ENCODE measurements at places on chromosomes 16 and 17.
A peak's percentile ranks its signal among the peaks of the same experiment; 100 is the strongest.

GRCh38 chr16:64782484-64782883 lies 339.4 kb downstream of the CDH11 start:
- no peak for DNase-seq

GRCh38 chr17:40303009-40303657 lies 5.8 kb upstream of the RARA start:
- DNase-seq: no peak

DNA sequence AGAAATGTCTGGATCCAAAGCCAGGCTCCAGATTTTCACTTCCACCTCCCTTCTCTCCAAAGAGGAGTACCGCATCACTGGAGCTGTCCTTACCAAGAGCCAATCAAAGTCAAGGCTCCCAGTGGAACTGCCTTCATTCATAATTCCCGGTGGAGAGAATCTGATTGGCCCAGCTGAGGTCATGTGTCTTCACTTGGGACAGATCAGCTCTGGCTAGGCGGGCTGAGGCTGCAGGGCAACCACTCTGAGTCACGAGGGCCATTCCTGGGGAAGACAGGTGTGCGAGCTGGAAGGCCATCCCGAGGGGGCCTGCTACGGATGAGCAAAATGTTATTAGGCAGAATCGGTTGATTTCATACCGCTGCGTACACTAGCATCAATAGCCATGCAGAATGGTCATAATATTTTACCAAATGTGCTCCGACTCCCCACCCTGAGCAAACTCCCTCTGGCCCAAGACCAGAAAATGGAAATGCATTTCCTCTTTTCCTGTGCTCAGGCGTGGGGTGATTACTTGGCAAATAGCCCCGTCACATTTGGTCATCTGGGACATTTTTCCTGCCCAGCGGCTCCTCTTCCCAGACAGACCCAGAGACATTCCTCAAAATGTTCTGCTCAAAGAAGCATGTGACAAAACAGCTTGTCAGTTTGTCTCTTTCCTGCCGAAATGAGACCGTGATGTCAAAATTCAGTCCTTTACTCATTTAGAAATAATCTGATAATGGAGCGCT lies 111.1 kb downstream of the AIPL1 start:
- no peak for DNase-seq

GRCh38 chr17:13197586-13197985 lies 179.8 kb upstream of the ELAC2 start:
- DNase-seq: no peak

GRCh38 chr16:80924372-80924978 lies 82.2 kb downstream of the CMC2 start:
- DNase-seq: no peak

DNA sequence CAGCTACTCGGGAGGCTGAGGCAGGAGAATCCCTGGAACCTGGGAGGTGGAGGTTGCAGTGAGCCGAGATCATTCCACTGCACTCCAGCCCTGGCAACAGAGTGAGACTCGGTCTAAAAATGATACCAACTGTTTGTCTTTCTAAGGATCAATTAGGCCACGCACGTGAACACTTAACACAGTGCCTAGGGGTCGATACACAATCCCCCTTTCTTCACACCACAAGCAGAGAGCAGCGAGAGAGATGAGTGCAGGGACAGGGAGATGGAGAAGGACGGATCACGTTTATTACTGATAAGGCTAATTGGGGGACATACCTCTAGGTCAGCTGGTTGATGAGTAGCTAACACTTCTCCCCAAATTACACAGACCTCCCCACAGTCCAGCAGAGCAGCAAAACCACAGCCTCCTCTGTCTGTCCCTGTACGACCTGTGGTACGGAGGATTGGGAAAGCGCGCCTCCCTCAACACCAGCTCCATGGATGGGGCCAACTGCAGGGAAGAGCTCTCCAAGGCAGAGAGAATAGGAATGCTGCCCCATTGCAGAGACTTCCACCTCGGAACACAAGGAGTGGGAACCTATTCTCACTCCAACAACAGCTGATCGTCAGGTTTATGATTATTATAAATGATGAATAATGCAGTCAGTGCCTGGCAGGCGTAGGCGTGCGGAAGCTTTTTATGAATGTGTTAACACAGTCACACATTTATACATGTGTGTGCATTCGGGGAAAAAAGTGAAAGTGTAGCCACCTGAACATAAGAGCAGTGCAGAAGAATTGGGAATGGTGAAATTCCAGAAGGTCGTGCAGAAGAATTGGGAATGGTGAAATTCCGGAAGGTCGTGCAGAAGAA lies 155.1 kb downstream of the C16orf95 start:
- DNase-seq: peak; percentile 15

GRCh38 chr17:80819422-80820164 lies 172.0 kb upstream of the CHMP6 start:
- DNase-seq: no peak

DNA sequence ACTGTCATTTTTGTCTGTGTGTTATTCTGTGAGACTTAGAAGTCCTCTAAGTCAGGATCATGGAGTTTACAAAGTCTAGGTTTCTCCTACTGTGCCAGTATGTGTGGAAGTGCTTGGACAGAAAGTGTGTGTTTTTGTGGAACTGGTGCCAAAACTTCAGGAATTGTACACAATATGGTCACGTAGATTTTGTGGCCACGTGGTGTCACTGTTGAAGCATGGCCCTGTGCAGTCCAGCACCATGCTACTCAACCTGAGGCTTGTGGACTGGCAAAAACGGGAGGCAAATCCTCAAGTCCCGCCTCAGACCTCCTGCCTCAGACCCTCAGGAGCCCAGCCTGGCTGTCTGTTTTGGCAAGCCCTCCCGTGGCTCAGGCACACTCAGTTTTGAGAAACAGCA lies 16.7 kb upstream of the ALKBH5 start:
- DNase-seq: no peak

DNA sequence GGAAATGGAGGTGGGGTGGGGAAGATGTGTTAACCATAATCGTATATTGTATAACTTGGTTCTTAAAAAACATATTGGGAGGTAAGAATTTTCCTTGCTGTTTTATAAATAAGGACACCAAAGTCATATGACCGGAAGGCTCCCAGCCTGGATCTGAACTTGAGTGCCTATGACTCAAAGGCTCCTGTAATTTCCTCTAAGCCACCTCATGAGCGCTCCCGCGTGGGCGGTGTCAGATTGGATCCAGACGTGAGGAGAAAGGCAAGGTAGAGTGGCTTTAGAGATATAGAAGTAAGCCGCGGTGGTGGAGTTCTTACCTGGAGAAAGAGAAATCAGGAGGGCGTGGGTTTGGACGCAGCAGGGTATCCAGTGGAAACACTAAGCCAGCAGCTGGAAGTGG lies 196.2 kb upstream of the NLRP1 start:
- DNase-seq: no peak
